ENCODE measurements at places on chromosomes 7 and 10.
A peak's percentile ranks its signal among the peaks of the same experiment; 100 is the strongest.

GRCh38 chr10:63199716-63200115 is 66.6 kb downstream of the NRBF2 start:
- no peak for DNase-seq

- DNase-seq = no peak
Measured at GRCh38 chr10:75394221-75394620, 7.3 kb downstream of the ZNF503 start.

DNA sequence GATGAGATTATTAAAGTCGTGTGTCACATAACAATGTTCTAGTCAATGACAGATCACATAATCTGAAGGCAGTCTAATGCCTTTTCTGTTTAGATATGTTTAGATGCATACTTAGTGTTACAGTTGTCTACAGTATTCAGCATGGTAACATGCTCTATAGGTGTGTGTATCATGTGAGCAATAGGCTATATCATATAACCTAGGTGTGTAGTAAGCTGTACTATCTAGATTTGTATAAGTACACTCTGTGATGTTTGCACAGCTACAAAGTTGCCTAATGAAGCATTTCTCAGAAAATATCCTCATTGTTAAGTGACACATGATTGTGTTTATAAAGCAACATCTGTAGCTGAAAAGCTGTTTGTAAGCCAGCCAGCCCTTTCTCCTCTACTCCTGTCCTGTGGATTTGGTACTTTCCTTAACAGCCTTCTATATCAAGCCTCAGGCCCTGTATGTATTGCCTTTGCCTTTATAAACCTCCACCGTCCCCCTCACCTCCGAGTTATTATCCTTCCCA is 6.3 kb downstream of the HECTD2 start:
- no peak for DNase-seq

GRCh38 chr7:155230169-155230593 is 67.5 kb upstream of the INSIG1 start:
- DNase-seq = peak; percentile 48

GRCh38 chr10:13105184-13105583 is 5.2 kb downstream of the OPTN start:
- DNase-seq = no peak

DNA sequence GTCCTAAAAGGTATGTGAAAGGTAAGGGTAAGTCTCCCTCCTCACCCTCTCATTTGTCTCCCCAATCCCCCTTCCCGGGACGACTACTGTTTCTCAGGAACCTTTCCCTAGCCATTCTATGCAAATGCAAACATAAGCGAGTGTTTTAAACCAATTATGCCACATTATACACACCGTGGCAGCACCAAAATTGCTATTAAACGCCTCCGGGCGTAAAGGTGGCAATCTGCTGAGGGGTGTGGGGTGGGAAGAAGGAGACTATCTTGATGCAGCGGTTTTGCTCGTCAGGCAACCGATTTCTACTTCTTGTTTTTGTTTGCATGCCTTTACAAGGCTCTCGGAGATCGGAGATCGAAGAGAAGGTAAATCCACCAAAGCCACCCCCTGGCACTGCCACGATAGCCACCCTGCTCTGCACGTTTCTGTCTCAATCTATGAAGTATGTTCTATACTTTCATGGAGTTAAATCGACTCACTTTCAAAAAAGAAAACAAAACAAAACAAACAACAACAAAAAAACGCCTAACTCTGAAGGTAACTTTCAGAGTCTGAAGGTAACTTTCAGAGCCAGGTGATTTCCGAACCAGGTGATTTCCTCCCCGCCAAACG is 46.0 kb upstream of the CDK1 start:
- peak; percentile 56 for DNase-seq

DNA sequence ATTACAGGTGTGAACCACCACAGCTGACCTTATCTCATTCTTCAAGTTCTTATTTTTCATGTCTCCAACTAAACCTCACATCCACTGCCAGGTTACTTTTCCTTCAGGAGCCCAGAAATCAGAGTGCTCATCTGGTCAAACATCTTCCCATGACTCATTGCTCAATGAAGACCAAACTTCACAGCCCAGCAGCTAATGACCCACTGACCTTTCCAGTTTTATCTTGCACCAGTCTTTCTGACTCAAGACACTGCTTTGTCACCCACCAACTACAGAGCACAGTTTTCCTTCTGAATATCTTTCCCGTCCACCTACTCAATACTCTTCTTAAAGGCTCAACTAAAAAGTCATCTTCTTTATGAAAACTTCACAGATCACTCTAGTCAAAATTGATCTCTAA is 245.1 kb downstream of the CHCHD3 start:
- DNase-seq = no peak

DNA sequence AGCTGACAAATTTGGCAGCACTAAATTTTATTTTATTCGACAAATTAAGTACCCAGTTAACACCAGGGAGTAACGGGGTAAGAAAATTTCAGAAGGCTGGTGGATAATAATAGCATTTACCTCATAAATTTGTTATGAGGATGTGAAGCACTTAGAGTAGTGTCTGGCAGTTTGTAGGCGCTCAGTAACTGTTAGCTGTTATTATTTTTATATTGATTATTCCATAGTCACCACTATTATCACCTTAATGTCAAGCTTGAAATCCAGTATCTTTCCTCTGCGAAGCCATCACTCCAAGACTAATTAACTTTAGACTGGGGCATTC is 563 bp upstream of the COA1 start:
- DNase-seq = no peak

GRCh38 chr7:40047661-40048060 is 86.8 kb downstream of the MPLKIP start:
- no peak for DNase-seq

DNA sequence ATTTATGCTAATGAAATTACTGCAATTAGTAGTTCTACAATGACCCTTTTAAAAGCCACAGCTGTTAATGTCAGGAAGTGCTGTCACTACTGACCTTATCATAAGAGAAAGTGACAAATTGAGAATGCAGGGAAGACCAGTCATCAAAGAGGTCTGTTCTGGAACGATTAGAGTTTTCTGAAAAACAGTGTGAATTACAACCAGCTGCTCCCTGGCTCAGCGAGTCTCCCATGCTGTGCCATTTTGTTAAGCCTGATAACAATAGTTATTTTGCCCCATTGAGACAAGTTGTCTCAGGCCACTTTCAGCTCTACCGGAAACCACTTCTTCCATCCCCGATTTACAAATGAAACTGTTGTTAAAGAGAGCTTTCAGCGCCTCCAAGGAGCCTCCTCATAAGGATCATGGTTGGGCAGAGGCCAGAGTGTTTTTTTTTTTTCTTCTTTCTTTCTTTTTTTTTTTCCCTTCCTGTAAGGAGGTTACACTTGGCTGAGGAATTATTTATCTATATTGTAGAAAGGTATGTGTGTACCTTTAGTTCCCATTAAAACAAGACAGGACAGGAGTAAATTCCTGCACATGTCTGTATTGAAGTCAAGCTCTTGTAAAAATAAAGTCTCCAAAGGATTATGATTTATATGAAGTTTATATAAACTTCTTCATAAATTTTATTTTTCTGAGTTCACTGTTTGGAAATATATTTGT is 173.6 kb downstream of the CDCA7L start:
- DNase-seq = no peak

GRCh38 chr10:19623321-19623720 is 192.9 kb upstream of the PLXDC2 start:
- DNase-seq = no peak

GRCh38 chr7:139525239-139525638 is 1.8 kb downstream of the CLEC2L start:
- DNase-seq = no peak

- DNase-seq = no peak
Measured at GRCh38 chr10:53013201-53013810, 240.7 kb upstream of the MBL2 start.

DNA sequence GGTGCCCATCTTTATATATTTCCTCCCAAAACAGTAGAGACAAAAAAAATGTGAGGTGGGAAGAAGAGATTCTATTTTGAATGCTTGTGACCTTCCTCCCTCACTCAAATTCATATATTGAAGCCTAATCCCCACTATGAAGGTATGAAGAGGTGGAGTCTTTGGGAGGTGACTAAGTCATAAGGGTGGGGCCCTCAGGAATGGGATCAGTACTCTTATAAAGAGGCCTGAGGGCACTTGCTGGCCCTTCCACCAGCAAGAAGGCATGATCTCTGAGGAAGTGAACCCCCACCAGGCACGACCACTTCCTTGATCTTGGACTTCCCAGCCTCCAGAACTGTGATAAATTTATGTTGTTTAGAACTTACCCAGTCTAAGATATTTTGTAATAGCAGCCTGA is 517.2 kb upstream of the CNTNAP2 start:
- DNase-seq = no peak
